ENCODE measurements at places on chromosomes 12 and 14.

DNA sequence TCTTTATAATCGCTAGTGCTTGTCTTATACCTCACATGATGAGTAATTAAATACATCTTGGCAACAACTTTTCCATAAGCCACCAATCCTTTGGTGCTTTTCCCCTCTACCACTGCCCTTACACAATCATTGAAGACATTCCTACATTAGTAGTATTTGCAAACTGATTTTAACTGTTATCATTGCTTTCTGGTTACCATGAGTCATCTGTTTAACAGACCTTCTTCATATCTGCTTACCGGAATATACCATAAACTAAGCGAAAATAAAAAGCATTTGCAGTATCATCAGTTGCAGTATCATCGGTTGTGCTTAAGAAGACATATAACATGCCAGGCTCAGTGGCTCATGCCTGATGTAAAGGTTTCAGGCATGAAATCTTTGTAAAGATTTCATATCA is 54.8 kb upstream of the PLEKHA5 start:
- DNase-seq, result no peak

GRCh38 chr12:43241986-43242385 is 310.0 kb downstream of the ADAMTS20 start:
- DNase-seq, result no peak

- no peak for DNase-seq
Observed at GRCh38 chr12:47547077-47547476, 158.8 kb downstream of the RPAP3 start.

GRCh38 chr12:68438601-68439000 is 106.4 kb upstream of the MDM1 start:
- DNase-seq, result no peak

- no peak for DNase-seq
Observed at GRCh38 chr14:101457301-101457935, 103.9 kb upstream of the DIO3 start.

DNA sequence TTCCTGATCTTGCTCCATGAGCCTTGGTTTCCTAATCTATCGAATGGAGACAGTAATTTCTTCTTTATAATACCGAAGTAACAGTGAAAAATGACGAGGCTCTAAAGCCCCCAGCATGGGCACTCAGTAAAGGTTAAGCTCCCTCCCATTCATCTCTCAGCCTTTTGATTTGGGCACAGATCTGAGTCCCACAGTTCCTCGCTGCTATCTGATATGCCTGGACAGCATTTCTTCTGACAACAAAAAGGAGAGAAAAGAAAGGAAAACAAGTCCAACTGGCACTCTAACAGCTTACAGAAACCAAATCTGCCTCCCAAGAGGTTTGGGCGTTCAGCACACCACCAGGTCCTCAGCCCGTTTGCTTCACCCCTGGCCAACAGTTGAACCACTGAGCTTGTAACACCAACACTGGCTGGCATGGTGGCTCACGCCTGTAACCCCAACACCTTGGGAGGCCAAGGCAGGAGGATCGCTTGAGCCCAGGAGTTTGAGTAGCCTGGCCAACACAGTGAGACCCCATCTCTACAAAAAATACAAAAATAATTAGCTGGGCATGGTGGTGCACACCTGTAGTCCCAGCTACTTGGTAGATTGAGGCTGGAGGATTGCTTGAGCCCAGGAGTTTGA is 19.5 kb downstream of the CCDC88C start:
- DNase-seq, result no peak

- DNase-seq, result no peak
Observed at GRCh38 chr12:71455028-71455737, 15.6 kb downstream of the LGR5 start.

DNA sequence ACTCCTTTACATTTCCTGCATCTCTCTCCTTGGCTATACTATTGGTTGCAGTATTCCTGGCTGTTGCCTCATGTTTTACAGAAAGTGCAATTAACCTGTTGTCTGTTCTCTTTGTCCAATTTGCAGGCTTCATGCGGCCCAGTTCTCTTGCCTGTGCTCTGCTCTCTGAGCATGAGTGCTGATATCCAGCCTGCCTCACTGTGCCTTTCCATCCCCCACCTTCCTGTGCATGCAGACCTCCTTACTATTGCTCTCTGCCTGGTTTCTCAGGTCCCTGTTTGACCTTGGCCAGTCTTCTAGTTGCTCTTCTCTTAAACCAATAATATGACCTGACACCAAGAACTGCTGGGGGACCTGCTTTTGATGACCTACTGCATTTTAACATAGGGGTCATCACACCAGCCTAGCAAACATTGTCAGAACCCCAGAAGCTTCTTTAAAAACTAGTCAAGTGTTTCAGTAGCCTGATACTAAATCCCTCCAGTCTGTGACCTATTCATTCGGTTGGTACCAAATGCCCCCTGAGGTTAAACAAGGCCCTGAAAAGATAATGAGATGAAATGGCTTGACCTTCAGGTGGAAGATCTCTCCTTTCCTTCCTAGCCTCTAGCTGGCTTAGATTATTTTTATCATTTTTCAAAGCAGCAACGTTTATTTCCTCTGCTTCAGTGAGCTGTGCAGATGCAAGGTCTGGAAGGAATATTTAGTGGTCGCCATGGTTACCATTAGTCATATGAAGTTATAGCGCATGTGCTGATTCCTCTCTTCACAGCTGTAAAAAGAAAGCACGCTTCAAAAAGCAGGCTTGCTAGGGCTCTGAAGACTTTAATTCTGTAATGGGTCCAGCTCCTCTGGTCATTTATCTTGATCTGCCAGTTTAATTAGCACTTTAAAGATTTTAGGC is 216.5 kb downstream of the PHLDA1 start:
- DNase-seq, result no peak

- no peak for DNase-seq
Observed at GRCh38 chr14:90406384-90406798, 9.6 kb downstream of the CALM1 start.

DNA sequence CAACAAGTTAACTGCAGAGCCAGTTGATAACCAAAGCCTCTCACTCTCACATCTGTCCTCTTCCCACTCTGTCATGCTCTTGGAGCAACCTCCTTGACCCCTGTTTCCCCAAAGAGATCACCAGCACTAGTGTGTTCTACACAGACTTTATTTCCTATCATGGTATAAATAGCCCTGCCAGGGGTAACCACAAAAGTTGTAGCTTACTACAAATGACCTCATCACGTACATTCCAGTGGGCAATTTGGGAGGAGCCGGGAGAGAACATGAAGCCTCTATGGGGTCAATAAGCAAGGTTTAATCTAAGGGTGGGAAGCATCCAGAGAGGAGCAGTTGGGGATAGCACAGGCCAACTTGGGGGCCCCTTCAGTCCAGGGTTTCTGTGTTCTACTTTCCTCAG is 186.5 kb downstream of the KCNA5 start:
- no peak for DNase-seq

DNA sequence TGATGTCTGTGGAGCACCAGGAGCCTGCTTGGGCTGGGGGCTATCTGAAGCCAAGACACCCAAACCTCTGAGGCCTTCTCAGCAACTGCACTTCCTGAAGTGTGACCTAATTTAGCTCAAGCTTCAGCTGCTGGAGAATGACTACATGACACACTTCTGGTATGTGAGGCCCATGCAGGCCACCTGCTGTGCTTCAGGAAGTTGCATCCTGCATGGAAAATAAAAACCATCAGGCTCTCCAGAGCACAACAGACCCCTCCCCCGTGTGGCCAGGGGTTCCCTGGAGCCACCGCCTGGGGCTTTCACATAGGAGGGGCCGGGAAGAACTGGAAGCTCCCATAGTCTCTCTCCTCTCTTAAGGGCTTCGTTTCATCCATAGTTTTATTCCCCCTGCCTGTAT is 217.7 kb downstream of the SLC15A4 start:
- DNase-seq, result no peak

- no peak for DNase-seq
Observed at GRCh38 chr14:91252871-91253794, 8.6 kb upstream of the GPR68 start.

DNA sequence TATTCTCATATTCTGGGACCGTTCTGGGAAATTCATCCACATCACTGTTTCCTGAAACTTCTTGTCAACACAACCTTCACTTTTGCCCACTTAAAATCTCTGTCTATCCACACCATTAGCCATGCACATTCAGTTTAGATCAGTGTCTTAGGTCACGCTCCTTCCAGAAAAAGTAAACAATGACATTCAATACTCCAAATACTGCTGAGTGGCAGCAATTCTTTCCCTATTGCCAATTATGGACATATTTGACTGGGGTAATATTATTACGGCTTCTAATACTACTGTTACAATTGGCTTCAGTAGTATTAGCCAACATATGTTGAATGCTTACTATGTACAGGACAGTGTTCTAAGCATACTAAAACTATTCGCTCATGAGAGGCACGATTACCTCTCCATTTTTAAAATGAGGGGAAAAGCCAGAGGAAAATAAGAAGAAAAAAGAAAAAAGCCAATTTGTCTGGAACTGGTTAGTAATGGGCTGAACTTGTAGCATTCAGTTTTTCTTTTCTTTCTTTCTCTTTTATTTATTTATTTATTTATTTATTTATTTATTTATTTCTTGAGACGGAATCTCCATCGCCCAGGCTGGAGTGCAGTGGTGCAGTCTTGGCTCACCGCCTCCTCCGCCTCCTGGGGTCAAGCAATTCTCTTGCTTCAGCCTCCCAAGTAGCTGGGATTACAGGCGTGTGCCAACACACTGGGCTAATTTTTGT is 23.4 kb downstream of the LTBR start:
- DNase-seq, result no peak

- DNase-seq, result no peak
Observed at GRCh38 chr12:10701131-10701681, 21.9 kb downstream of the YBX3 start.

DNA sequence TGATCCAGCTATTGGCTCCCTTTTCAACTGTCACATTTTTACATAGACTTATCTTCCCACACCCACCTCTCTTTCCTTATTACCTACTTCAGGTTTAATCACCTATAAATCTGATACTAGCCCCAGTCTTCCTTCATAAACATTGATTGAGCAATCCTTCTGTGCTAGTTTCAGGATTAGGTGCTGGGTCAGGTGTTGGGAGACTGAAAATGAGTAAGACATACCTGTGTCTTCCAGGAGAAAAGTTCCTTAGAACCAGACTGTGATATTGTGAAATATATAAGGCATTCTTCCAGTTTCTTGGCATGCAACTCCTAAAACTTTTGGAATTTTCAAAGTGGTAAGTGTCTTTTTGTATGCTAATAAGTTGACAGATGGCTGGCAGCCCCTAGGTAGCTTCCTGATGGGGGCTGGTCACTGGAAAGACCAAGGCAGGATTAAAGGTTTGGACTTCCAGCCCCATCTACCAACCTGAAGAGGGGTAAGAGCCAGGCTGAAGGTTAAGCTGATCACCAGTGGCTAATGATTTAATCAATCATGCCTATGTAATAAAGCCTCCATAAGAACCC is 4.6 kb downstream of the ANO6 start:
- DNase-seq, result no peak

GRCh38 chr12:67068204-67068731 is 200.9 kb upstream of the CAND1 start:
- DNase-seq, result no peak

- DNase-seq, result no peak
Observed at GRCh38 chr12:108826101-108826806, 31.1 kb downstream of the SSH1 start.

GRCh38 chr12:43836475-43836989 is 651 bp downstream of the TMEM117 start:
- DNase-seq, result no peak

DNA sequence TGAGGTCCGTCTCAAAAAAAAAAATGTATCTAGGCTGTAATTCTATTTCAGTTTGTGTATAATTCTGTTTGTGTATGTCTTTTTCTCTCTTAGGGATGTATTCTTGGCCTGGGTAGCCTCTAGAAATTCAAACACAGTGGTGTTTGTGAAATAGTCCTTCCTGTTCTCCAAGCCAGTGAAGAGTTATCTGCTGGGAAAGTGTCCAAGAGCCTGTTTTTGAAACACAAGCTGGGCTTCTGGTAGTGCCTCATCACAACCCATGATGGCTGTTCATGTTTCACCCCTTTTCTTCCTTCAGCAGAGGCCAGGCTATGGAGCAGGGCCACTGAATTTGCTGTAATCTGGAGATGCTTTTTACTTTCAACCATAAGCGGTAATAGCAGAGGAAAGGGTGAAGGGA is 14.7 kb downstream of the METTL3 start:
- no peak for DNase-seq

- no peak for DNase-seq
Observed at GRCh38 chr12:32993404-32993803, 96.8 kb upstream of the PKP2 start.

GRCh38 chr12:97425380-97425779 is 37.2 kb upstream of the RMST start:
- DNase-seq, result no peak

DNA sequence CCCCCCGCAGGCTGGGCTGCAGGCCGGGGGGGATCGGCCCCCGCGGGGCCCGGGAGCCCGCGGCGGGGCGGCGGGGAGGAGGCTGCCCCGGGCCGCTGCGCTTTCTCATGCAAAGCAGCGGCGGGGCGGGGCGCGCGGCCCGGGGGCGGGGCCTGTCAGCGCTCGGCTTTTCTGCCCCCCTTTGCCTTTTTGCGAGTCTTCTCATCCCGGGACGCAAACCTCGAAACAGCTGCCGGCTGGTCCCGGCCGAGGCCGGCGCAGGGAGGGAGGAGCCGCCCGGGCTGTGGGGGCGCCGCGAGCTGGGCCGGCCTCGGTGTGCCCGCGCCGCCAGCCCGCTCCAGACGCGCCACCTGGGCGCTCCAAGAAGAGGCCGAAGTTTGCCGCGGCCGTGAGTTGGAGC is at the start of gene FZD10:
Gene FZD10 (plus strand): TSS at position 198 of the 400 bp plus-strand sequence. CDS start 479 bp downstream, outside the sequence.
- no peak for DNase-seq

- DNase-seq, result no peak
Observed at GRCh38 chr12:48780381-48781025, 8.4 kb downstream of the ADCY6 start.

GRCh38 chr12:86435053-86435452 is 178.9 kb upstream of the MGAT4C start:
- no peak for DNase-seq

DNA sequence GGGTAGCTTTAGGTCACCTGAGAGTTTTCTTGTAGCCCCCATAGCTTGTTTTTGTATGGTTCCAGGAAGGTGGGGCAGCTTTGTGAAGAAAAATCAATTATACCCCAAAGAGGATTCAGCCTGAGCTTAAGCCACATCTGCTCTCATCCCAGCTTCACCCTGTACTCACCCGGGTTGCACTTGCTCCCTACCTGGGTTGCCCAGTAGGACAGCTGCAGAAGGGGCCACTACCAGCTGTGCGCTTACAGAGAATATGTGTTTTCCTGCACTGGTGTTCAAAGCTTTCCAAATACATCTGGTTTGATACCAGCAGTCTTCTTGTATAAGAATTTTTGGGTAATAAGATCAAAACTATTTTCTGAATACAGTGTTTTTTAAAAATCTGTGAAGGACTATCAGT is 3.0 kb upstream of the SLC38A1 start:
- DNase-seq, result no peak

DNA sequence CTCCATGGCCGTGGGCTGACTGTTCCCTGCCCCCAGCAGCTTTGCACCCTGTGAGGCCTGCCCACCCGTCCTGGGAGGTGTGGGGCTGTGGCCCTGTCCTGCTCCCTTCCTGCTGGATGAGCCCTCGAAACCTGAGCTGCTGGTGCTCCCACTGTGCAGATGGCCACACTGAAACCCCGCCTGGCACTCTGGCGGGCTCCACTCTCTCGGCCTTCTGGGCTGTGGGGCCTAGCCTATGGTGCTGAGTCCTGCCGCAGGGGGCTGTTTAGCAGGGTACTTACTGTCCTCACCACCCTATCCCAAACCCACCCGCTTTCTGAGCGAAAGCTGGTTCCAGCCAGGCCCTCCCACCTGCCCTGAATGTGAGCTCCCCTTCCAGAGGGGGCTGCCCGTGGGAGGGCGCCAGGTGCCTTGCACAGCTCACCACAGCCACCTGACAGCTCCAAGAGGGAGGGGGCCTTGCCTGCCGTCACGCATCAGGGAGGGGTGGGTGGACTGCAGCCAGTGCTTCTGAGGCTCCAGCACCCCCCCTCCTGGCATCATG is 7.3 kb downstream of the SLC25A47 start:
- no peak for DNase-seq

Data from esophagus squamous epithelium (tissue), 5 donors.